ENCODE measurements at places on chromosomes 7 and 10.

- DNase-seq = no peak
- H3K4me3 ChIP-seq = no peak overlapping the region
- H3K27ac ChIP-seq = no peak overlapping the region
- peaks cover 25% of the 10 kb centered on the region for H3K36me3 ChIP-seq
Observed at GRCh38 chr7:16636555-16637101, 8.9 kb downstream of the ANKMY2 start.

DNA sequence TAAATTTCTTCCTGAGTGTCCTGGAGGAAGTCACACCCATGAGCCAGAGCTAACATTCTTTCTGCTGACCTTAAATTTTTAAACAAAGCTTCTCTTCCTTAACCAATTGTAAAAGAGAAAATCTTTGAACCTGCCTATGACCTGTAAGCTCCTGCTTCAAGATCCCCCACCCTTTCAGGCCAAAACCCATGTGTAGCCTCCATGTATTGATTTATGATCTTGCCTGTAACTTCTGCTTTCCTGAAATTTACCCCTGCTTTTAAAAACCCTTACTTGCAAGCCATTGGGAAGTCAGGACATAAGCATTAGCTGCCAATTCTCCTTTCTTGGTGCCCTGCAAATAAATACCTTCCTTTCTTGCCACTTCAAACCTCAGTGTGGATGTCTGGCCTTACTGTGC is 68.5 kb upstream of the HECTD2 start:
- H3K4me1 ChIP-seq = peaks cover 8% of the 10 kb centered on the region
- H3K36me3 ChIP-seq = no peaks in the 10 kb centered on the region
- no peak overlapping the region for H3K4me3 ChIP-seq
- H3K27me3 ChIP-seq = no peaks in the 10 kb centered on the region
- DNase-seq = no peak

DNA sequence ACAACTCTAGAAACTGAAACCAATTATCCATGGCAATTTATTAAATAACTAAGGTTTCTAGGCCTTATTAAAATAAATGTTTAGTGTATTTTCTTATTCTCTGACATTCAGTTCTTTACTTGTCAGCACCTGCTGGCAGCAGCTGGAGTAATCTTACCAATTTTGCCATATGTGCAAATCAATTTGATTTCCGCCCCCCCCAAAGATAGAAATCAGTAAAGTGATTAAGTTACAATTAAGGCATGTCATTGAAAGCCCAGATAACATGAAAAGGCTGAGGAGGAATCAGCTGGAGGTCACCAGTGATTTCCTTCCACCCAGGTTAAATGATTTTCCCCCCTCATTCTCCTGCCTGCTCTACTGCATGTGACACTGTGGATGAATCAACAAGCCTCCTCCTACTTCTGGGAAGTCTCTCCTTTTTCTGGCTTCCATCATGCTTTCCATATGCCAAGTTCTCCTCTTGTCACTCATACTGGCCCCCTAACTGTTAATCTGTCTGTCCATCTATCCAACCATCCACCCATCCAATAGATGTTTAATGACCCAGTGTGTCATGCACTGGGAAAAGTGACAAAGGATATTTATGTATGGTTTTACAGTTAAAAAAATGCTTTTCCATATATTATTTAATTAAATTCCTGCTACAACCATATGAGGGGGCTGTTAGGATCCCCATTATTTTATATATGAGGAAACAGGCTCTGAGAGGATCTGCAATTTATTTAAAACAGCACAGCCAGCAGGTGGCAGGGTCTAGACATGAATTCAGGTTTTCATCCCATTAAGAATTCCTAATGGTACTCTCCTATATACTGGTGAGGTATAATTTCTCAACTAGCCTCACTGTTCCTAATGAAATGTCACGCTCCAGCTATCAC is 116.5 kb downstream of the ATXN7L1 start:
- H3K27me3 ChIP-seq = no peaks in the 10 kb centered on the region
- no peaks in the 10 kb centered on the region for H3K36me3 ChIP-seq
- no peak overlapping the region for H3K27ac ChIP-seq
- H3K4me1 ChIP-seq = no peaks in the 10 kb centered on the region

DNA sequence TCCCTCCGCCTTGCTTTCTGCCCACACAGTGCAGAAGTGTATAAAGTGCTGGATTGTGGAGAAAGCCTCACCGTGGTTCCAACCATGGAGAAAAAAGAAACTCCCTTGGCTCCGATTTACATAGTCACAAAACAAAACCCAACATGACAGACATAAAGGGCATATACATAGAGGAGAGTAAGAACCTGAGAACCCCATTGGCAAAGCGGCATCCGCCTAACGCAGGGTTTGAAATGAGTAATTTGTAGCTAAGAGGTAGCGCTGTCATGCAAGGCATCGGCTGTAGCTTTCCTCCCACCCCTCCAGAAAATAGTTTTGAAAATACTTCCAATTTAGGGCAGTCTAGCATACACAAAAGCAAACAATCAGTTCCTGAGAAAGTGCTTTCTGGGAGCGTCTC is 126.0 kb upstream of the NRBF2 start:
- no peak for DNase-seq
- H3K27ac ChIP-seq = no peak overlapping the region
- 0 out of 2 replicates have a peak, but pooled peaks cover 8% of the 10 kb centered on the region for H3K4me1 ChIP-seq
- no peak overlapping the region for H3K4me3 ChIP-seq
- no peaks in the 10 kb centered on the region for H3K36me3 ChIP-seq

DNA sequence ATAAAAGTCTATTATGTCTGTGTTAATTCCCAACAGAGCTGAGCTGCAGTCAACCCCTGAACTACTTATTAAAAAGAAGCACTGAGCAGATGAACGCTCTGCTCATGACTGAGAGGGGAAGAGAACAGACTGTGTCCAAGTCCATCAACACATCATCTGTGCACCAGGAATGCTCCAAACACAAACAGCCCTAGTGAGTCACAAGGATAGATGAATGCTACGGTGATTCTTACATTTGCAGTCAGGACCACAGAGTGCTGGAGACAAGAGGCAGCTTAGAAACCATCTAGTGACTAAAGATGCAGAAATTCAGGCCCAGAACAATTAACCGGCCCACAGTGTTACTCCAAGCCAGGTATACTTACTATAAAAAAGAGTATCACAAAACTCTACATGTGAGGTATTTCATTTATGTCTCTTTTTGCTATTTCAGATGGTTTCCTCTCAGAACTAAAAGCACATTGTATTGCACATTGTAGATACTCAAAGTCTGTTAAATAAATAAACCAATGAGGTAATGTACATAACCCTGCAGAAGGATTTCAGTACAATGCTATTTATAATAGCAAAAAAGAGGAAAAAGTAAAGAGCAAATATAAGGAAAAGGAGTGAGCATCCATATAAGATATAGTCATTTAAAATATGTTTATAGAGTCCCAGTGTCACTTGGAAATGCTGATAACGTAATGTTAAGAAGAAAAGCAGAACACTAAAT is 159.2 kb downstream of the KCNMA1 start:
- no peak overlapping the region for H3K4me3 ChIP-seq
- H3K36me3 ChIP-seq = no peaks in the 10 kb centered on the region
- peaks cover 45% of the 10 kb centered on the region for H3K4me1 ChIP-seq
- peak overlapping the region; percentile 42 for H3K27ac ChIP-seq
- peak; percentile 86 for DNase-seq
- H3K27me3 ChIP-seq = no peaks in the 10 kb centered on the region

DNA sequence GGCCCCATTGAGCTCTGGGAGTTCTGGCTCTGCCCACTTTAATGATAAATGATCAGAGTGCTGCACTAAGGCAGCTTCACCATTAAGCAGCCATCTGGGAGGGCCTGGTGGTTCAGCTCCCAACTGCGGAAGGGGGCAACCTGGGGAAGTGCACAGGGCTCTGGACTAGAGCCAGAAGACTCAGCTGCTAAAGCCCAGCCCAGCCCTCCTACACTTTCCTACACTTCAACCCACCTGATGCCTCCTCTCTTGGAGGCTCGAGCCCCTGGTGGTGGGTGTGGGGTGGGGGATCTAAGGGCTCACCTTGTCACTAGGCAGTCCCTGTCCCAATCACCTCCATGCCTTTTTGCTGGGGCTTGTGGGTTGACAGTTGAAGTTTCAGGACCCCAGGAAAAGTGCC is 60.6 kb upstream of the ANTXRL start:
- no peaks in the 10 kb centered on the region for H3K27me3 ChIP-seq
- DNase-seq = no peak
- H3K4me3 ChIP-seq = no peak overlapping the region
- peaks cover 11% of the 10 kb centered on the region for H3K4me1 ChIP-seq
- H3K36me3 ChIP-seq = no peaks in the 10 kb centered on the region
- H3K27ac ChIP-seq = no peak overlapping the region

GRCh38 chr7:45053401-45053800 is 35.4 kb downstream of the NACAD start:
- H3K4me1 ChIP-seq = 0 out of 2 replicates have a peak, but pooled peaks cover 4% of the 10 kb centered on the region
- H3K27ac ChIP-seq = no peak overlapping the region
- no peak for DNase-seq
- H3K27me3 ChIP-seq = no peaks in the 10 kb centered on the region
- H3K4me3 ChIP-seq = no peak overlapping the region

DNA sequence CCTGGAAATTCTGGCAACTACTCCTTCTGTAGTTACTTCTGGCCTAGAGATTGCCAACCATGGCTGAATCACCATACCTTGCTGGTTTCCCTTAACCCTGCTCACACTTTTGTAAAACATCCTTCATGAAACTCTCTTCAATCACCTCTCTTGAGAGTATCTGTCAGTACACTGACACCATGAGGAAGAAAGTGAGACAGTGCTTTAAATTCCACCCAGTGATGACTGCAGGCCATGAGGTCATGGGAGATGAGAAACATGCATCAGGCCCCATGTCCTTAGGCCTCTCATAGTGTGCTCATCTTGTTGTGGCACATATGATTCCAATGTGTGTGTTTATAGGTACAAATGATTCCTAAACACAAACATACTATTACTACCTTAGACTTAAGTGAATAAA is 24.6 kb upstream of the NAMPT start:
- no peak for DNase-seq
- H3K36me3 ChIP-seq = no peaks in the 10 kb centered on the region
- H3K27me3 ChIP-seq = no peaks in the 10 kb centered on the region

DNA sequence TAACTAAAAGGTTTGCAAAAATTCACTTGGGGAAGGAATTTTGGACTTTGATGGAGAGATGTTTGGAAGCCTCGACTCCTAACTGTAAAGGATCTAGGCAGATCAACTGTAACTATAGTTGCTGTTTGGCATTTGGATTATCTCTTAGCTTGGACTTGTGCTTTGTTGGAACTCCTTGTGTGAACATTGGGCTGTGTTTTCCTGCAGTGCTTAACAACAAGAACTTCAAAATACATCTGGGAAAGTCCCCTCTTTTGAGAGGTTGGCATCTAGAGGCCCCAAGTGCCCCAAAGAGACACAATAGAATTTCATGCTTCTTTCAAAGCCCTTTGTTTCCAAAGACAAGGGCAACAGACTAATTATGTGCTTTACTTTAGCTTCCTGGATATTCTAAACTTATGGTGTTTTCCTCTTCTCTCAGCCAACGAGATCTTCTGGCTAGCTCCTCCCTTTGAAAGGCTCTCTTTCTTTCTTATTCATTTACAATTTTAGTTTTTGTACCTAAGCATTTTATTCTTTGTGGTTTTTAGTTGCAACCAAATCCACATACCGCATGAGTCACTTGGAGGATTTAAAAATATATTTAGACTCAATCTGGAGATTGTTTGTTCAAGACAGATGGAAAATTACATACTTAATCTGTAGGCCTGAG is 11.6 kb downstream of the ABCA13 start:
- H3K4me1 ChIP-seq = peaks cover 41% of the 10 kb centered on the region
- H3K27ac ChIP-seq = peak overlapping the region; percentile 67
- H3K27me3 ChIP-seq = no peaks in the 10 kb centered on the region
- H3K36me3 ChIP-seq = no peaks in the 10 kb centered on the region
- no peak overlapping the region for H3K4me3 ChIP-seq

DNA sequence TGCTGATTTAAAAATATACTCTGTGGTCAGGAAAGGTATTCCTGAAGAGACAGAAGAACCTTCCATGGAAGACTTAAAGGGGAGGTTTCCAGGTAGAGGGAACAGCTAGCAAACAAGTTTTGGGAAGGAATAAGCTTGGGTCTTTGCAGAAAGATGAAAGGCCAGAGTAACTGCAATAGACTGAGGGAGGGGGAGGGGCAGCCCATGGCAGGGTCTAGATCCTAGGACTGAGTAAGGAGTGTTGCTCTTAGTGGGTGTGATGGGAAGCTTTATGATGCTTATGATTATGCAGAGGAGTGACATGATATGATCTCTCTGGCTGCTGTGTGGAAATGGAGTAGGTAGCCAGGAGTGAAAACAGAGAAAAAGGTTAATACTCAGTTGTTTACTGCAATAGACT is 90.0 kb upstream of the FEZF1 start:
- no peak overlapping the region for H3K27ac ChIP-seq
- H3K36me3 ChIP-seq = no peaks in the 10 kb centered on the region
- no peaks in the 10 kb centered on the region for H3K4me1 ChIP-seq
- no peak overlapping the region for H3K4me3 ChIP-seq
- DNase-seq = no peak

GRCh38 chr10:60257767-60258428 is 131.8 kb downstream of the ANK3 start:
- no peaks in the 10 kb centered on the region for H3K36me3 ChIP-seq
- H3K27me3 ChIP-seq = no peaks in the 10 kb centered on the region
- H3K4me1 ChIP-seq = no peaks in the 10 kb centered on the region
- DNase-seq = no peak

- no peaks in the 10 kb centered on the region for H3K36me3 ChIP-seq
- no peak overlapping the region for H3K27ac ChIP-seq
- no peak overlapping the region for H3K4me3 ChIP-seq
- DNase-seq = peak; percentile 33
- no peaks in the 10 kb centered on the region for H3K4me1 ChIP-seq
Observed at GRCh38 chr7:157496416-157497275, 159.8 kb downstream of the DNAJB6 start.

GRCh38 chr10:103254538-103255325 is 9.0 kb downstream of the RPEL1 start:
- H3K36me3 ChIP-seq = no peaks in the 10 kb centered on the region
- peaks cover 5% of the 10 kb centered on the region for H3K4me1 ChIP-seq
- H3K4me3 ChIP-seq = no peak overlapping the region

DNA sequence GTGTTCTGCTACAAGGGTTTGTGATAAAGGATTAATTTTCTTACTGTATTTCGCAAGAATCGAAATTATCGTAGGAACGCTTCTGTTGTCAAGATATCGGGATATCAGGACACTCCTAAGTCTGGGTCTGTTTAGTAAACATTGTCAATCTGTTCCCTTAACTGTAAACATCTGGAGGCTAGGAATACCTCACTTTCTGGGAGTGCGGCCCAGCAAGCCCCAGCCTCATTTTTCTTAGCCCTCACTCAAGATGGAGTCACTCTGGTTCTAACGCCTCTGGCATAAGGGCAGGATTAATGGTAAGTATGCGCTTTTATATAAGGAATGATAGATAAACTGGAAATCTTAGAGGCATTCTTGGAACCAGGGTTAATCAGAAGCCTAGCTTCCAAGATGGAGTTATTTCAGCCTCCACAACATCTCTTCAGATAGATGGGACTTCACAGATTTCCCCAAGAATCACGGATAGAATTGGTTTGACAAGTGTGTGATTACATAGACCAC is 30.1 kb upstream of the CCL24 start:
- H3K4me1 ChIP-seq = peaks cover 31% of the 10 kb centered on the region
- H3K4me3 ChIP-seq = no peak overlapping the region
- H3K27me3 ChIP-seq = no peaks in the 10 kb centered on the region
- H3K36me3 ChIP-seq = no peaks in the 10 kb centered on the region

GRCh38 chr10:6313111-6313895 is 110.6 kb downstream of the PFKFB3 start:
- no peak overlapping the region for H3K27ac ChIP-seq
- H3K4me3 ChIP-seq = no peak overlapping the region
- no peaks in the 10 kb centered on the region for H3K4me1 ChIP-seq
- H3K36me3 ChIP-seq = no peaks in the 10 kb centered on the region

GRCh38 chr7:40499718-40500117 is 364.9 kb downstream of the SUGCT start:
- no peaks in the 10 kb centered on the region for H3K27me3 ChIP-seq
- H3K36me3 ChIP-seq = no peaks in the 10 kb centered on the region
- DNase-seq = no peak
- no peaks in the 10 kb centered on the region for H3K4me1 ChIP-seq
- H3K27ac ChIP-seq = no peak overlapping the region
